Muscle of leg (tissue), 16 donors: ENCODE measurements at places on chromosomes 7 and 10. TPM values are rescaled to one million over a fixed set of nuclear protein-coding genes. Genes with fewer than 3 reads are reported as not detected.

DNA sequence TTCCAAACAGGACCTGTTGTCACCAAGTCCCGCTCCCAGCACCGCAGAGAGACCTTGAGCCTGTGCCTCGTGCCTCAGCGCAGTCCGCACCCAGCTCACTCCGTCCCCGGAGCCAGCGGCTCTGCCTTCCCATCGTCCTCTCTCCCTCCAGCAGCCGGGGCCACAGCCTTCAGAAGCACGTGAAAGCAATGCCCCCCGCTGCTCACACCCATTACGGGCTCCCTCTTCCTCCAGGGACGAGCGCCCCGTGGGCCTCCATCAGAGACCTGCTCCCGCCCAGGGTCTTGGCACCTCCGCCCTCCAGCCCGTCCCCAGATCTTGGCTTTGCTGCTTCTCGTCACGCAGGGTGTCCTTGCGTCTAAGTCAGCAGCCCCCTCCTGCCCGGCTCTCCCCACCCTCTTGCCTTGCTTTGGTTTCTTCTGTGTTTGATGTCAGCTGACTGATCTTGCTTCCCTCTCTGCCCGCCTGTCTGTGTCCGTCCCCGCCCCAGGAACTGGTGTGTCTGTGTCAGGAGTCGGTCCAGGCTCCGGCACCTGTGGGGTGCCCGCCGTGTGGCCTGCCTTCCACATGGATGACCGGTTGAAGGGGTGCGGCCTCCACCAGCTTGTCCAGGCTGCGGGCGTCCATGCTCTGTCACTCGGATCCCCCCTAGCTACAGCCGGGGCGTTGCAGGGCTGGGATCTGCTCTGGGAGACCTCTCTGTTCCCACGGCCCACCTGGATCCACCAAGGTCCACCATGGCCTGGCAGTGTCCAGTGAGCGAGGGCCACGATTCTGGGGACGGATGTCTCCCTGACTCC, 61.9 kb downstream of the FOXL3 start:
- H3K27ac ChIP-seq: no peak overlapping the region
- no peak overlapping the region for H3K4me3 ChIP-seq
- peaks cover 6% of the 10 kb centered on the region for H3K27me3 ChIP-seq
- DNase-seq: no peak

Gene TMEM176A
- polyA plus RNA-seq: 14.3 TPM

DNA sequence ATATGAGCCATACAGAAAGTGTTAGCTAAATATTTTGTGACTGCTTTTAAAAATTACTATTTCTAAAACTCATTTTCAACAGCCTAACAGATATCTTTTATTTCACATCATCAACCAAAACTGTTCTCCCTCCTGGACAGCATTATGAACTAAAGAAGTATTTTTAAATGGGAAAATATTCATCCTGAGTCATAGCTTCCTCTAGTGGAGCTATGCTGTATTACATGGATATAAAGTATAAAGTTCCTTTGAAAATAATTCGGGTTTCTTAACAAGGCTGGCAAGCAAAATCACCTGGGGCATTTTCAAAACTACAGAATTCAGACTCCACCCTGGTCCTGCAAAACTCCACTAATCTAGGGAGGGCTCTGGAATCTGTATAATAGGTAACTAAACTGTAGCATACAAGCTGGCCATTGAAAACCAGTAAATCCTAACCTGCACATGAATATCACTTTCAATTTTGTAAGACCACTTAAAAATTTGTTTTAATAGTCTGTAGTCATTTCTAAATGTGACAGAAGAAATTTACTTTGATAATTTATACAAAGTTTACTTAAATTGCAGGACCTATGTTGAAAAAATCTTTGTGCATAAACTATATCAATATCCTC, 53.5 kb downstream of the SCIN start:
- no peaks in the 10 kb centered on the region for H3K27me3 ChIP-seq
- no peaks in the 10 kb centered on the region for H3K36me3 ChIP-seq
- peak; percentile 46 for DNase-seq
- H3K27ac ChIP-seq: no peak overlapping the region

DNA sequence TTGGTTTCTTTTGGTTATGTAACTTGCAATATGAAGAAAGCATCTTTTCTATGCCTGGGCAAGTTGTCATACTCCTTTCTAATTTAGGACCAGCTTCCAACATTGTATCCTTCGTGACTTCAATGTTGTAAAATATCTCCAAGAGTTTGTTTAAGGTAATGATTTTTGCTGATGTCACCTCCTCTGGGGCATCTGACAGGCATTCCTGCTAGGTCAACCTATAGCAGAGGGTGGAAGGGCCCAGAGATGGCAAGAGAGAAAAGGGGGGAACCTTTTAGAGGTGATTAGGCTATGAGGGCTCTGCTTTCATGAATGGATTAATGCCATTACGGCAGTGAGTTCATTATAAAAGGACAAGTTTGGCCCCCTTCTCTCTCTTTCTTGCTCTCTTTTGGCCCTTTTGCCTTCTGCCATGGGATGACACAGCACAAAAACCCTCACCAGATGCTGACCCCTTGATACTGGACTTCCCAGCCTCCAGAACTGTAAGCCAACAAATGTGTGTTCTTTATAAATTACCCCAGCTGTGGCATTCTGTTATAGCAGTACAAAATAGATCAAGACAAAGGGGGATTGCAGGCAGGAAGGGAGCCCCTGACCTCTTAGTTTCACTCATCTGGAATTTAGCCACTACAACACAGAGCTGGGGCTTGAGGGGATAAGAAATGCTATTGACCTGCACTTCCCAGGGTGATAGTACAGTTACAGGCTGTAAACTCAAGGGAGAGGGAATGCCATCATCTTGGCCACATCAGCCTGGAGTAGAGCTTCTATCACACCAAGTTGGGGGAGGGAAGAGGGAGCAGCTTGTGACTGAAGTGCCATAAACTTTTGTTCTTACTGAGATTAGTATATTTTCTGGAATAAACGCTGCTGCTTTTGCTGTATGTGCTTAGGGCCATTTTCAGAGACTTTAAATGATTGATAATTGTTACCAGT, 195.9 kb downstream of the CFTR start:
- H3K4me3 ChIP-seq: no peak overlapping the region
- no peaks in the 10 kb centered on the region for H3K4me1 ChIP-seq
- H3K36me3 ChIP-seq: no peaks in the 10 kb centered on the region
- no peak overlapping the region for H3K27ac ChIP-seq
- no peak for DNase-seq
